ENCODE measurements at places on chromosomes 1 and 21. TPM values are rescaled to one million over a fixed set of nuclear protein-coding genes. Genes with fewer than 3 reads are reported as not detected.

SLC45A3 gene
- 10.7 TPM for total RNA-seq

EPHA8 gene
- not detected for total RNA-seq

PLA2G2A gene
- total RNA-seq = not detected

LELP1 gene
- total RNA-seq = not detected

EXTL1 gene
- not detected for total RNA-seq

SLC1A7 gene
- not detected for total RNA-seq

NOS1AP gene
- total RNA-seq = 1.8 TPM

CD1E gene
- total RNA-seq = not detected

PRMT6 gene
- 24.5 TPM for total RNA-seq

DLGAP3 gene
- total RNA-seq = 0.05 TPM

HES3 gene
- not detected for total RNA-seq

VAMP3 gene
- total RNA-seq = 81.3 TPM

CACNA1S gene
- total RNA-seq = not detected

CELA2A gene
- not detected for total RNA-seq

C1QA gene
- not detected for total RNA-seq

TMPRSS15 gene
- 0.07 TPM for total RNA-seq

FOXD3 gene
- total RNA-seq = 0.05 TPM

HMGCS2 gene
- not detected for total RNA-seq

CCDC185 gene
- total RNA-seq = not detected

DNAH14 gene
- total RNA-seq = 21.5 TPM

KRTAP21-2 gene
- not detected for total RNA-seq
